Frontal cortex (tissue), 4 donors: ENCODE measurements at places on chromosomes 1 and 21. TPM values are rescaled to one million over a fixed set of nuclear protein-coding genes. Genes with fewer than 3 reads are reported as not detected.

- DNase-seq = no peak
These were observed 111.5 kb downstream of the ENAH start for GRCh38 chr1:225541383-225541782.

DNA sequence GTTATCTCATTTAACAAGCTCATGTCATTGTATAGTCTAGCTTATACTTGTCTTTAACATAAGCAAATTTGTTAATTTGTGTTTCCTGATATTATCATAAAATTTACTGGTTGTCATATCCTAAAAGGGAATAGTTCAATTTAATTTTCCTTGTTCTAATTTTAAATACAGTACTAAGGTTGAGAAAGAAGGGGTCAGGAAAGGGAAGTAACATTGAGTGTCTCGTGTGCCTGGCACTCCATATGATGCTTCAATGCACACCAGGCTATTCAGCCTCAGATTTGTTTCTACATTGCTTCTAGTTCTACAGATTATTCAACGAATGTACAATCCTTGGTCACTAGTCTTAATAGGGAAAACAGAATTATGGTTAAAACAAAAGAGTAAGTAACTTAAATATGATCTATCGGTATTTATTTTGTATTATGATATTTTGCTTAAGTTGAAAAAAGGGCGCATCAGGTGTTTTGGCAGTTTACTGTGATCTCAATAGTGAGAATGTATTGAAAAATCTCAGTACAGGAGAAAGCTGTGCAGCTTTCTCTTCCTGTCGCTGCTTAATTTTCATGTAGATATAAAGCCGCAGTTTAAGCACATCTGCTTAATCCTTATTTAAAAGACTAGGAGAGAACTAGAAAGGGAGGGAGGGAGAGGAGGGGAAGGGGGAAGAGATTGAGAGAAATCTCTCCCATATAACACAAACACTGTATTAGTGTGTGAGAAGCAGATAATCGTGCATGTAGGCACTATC lies 13.0 kb downstream of the PTPRC start:
- DNase-seq = no peak

The TRABD2B gene
- total RNA-seq = under 0.01 TPM

- no peak for DNase-seq
These were observed 284.9 kb upstream of the RUNX1 start for GRCh38 chr21:35333831-35334618.

DNA sequence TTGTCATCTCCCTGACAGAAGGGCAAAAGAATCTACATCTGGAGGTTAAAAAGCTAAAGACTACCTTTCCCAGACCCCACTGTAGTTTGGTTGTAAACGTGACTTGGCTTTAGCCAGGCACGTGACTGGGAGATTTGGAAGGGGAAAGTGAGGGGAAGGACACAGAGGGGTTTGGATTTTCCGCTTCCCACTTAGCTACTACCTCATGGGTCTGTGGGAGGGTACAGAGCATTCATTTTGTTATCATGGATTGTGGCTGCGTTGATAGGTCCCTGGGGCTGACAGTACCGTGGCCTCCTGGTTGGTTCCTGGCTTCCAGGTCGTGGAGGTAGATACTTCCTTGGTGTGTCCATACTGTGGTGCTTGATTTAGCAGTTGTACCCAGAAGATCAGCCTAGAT lies 2.6 kb downstream of the CHD1L start:
- DNase-seq = no peak
